Hepatic stellate cell (primary cell): ENCODE measurements at places on chromosomes 2 and 18.

DNA sequence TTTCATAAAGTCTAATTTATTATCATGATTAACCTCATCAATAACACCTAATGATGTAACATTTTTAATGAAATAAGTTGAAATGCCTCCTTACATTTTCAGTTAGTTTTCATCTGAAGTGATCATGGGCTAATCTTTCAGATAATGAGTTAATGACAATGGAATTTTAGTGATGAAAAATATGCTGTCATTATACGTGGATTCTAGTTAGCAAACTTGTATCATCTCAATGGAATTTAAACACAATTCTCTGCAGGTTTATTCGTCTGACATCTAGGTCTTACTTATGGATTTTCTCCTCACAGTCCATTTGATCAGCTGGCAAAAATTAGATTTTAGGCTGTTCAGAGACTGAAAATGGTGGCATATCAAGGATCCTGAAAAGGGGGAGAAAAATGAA, 885.0 kb downstream of the SLC4A3 start:
- DNase-seq: no peak

DNA sequence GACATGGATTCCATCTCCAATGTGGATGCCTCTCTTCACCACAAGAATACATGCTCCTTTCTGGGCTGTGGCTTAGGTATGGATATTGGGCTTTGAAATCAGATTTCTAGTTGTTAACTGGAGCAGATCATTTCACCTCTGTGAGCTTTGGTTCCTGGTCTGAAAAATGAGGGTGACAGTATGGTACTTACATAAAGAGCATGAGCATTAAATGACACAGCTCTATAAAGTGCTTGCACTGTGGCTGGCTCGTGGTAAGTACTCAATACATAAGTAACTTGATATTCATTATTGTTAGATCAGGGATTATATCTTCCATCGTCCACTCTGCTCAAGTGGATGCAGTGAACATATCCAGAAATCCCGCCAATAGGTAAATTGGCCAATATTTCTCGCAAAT, 33.4 kb downstream of the ARHGAP25 start:
- no peak for DNase-seq

GRCh38 chr2:9914384-9915065, 37.0 kb upstream of the GRHL1 start:
- no peak for DNase-seq

GRCh38 chr18:24631243-24632025, 171.0 kb downstream of the HRH4 start:
- no peak for DNase-seq

DNA sequence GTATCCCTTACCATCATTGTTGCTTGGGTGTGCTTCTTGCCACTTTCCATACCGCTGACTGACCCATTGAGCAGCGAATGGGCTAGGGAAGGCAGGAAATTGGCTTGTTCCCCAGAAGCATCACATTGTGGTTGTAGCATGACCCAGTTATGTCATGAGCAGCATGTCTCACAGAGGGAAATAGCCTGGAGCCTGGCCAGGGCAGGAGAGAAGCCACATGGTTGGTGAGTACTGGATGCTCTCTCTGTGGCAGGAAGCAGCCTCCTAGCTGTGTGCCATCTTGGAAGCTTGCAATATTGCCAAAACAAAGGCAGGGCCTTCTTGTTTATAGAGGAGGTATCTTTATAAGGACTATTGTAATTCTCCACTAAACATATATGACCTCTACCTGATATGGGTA, 482.6 kb downstream of the PIK3C3 start:
- DNase-seq: no peak

GRCh38 chr2:200728630-200729029, 83.1 kb upstream of the BZW1 start:
- DNase-seq: no peak

GRCh38 chr18:77037567-77037966, 95.0 kb downstream of the MBP start:
- DNase-seq: no peak

- DNase-seq: no peak
Observed at GRCh38 chr2:118431997-118432396, 343.7 kb downstream of the INSIG2 start.

DNA sequence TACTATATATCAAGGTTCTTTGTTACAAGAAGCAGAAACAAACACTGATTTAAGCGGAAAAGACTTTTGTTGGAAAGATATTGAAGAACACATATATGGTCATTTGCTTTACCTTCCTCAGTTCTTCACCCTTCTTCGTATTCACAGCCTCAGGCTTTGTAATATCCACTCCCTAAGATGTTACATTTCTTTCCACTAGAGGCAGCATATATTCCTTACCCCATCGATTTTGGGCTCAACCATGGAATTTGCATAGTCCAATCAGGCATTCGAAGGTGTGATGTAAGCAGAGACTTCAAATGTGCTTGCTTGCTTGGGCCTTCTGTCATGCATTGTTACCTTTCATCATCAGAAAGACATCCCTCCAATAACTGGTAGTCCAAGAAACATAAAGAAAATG, 287.4 kb downstream of the PID1 start:
- DNase-seq: no peak

DNA sequence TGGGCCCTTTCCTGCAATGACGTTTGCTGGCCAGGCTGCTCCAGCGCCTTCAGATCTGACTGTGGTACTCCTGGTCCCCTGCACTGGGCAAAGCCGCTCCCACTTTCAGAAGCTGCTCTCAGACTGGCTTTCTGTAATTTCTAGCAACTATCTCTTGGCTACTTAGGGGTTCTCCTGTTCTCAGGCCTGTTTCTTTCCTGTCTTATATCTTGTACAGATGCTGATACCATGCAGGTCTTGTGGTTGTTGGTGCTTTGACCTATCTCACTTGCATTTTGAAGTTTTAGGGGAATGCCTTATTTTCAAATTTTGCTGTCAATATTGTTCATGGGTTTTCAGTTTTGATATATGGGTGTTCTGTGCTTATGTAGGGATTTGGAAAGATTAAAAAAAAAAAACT, 145.8 kb downstream of the CLIP4 start:
- DNase-seq: no peak

DNA sequence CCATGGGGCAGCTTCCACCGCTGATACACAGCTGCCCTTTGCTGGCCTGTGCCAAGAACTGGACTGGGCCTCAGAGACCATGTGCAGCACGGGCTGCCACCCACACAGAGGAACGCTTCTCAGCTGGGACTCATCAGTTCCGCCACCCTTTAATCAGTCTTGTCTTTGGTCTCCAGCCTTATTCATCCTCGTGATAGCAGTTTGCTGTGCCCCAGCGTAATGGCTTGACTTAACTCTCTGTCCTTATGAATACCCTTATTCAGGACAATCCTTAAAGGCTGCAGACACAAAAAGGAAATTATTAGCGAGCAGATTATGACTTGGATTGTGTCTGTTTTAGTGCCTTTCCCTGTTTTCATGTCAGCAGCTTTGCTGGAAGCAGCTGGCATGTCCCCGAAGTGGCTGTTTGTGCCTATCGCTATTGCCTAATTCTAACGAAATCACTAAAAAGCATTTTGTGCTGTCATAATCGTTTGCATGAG, 108.9 kb upstream of the DAPL1 start:
- DNase-seq: no peak

- DNase-seq: no peak
Observed at GRCh38 chr18:42976869-42977590, 138.5 kb downstream of the RIT2 start.

DNA sequence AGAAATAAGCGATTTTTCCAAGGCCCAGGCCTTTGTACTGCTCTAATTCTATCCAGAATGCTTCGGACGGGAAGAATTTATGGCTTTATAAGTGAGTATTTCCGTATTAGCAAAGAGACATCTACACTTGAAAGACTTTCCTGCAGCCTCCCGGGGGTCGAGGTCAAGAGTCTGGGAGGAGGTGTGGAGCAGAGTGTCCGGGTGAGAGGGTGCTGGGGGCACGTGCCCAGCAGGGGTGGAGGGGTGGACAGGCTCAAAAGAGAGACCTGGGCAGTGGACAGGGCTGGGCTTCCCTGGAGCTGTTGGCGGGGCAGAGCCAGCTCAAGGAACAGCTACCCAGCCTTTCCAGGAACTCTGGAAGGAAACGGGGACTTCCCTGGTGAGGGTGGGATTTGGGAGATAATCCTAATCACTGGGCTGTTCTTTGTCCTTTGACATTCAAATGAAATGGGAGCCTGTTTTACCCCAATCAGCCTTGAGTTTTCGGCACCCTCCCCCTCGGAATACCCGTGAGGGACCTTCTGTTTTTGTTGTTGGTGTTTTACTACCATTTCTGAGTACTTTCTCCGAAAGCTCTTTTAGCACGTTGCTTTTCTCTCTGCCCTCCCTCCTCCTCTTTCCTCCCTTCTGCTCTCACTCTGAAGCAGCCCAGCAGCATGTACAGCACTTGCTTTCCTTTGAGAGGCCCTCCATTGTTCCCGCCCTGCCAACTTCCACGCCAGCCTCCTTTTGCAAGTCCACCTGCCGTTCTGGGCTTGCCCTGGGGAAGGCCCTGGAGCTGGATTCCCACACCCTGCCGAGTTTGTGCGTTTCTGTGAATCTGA, 164.7 kb downstream of the AGAP1 start:
- DNase-seq: no peak

DNA sequence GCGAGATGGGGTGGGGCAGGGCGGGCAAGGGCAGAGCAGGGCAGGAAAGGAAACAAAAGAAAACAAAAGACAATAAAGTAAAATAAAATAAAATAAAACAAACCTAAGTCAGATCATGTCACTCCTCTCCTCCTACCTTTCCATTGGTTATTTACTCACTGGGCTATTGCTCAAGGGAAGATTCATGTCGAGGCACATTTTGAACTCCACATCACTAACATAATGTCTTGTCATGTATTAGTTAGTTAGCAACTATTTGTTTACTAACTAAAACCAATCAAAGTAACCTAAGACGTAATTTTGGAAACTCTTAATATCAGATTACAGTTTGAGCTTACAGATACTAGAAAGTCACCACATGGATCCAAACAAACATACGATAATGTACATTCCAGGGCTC, 2.2 kb downstream of the C1D start:
- no peak for DNase-seq

DNA sequence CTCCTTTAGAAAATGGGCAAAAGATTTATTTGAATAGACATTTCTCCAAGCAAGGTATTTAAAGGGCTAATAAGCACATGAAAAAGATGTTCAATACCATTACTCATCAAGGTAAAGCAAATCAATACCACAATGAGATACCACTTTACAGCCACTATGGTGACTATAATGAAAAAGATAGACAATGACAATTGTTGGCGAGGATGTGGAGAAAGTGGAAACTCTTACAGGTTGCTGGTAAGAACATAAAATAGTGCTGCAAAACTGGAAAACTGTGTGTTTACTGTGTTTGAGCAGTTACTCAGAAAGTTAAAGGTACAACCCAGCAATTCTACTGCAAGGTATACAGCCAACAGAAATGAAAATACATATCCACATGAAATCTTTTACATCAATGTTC, 31.9 kb upstream of the RNU4ATAC start:
- no peak for DNase-seq

DNA sequence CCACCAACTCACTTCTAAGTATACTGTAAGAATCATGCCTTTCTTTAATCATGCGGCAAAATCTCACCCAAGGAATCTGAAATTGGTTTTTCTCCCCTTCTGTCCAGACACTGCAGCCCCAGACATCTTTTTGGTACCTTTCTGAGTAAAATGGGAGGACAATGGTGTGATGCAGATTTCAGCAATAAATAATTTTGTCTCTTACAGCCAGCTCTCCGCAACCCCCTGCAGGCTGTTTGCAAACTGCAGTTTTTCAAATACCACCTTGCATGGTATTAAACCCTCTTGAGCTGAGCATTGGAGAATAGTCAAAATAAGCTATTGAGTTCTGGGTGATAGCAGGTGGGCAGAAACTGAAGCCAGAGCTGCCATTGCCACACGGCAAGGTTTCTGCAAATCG, 32.2 kb downstream of the GPR39 start:
- DNase-seq: peak; percentile 29

DNA sequence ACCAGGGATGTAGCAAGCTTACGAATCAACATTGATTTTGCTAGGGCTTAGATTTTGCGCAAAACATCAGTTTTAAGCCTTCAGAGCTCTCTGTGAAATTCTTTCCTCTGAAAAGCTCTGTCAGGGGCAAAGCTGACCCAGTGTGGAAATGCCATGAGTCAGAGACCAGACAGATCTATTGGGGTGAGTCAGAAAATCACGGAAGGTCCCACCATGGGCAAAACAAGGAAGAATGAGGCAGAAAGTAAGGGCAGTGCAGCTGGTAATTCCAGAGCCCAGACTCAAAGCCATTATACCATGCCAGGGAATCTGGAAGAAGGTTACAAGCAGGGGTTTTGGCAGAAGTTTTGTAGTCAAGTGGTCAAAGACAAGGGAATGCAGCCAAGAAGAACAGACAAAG, 256.6 kb upstream of the CTAGE1 start:
- peak; percentile 60 for DNase-seq

DNA sequence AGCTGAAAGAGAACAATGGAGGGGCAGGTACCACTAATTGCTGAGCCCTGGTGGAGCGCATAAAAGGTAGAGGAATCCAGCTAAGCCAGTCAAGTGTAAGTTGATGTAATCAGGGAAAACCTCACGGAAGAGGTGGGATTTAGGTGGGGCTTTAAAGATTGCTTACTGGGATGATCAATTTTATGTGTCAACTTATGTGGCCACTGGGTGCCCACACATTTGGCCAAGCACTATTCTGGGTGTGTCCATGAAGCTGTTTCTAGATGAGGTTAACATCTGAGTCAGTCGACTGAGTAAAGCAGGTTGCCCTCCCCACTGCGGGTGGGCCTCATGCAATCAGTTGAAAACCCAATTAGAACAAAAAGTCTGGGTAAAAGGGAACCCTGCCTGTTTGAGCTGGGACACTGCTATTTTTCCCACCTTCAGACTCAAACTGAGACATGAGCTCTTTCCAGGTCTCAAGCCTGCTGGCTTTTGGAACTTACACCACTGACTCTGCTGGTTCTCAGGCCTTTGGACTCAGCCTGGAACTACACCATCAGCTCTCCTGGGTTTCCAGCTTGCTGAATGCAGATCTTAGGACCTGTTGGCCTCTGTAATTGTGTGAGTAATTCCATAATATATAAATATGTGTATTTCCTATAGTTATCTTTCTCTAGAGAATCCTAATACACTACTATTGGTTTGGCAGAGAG, 67.3 kb downstream of the MYO5B start:
- no peak for DNase-seq

DNA sequence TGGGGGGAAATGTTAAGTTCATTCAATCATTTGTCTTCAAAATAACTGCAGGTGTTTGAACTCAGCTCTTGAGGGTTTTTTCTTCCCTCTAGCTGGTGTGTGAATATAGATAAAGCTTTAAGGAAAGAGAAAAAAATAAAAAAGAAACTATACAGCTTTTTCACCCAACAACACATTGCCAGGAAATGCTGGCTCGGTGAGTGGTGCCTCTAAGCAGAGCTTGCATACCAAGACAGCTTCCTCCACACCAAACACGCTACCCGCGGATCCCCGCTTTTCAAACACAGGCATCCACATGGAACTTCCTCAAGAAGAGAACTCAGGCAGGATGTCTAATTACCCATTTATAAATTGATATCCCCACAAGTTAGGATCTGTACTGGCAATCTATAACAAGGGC, 69.8 kb upstream of the TANK start:
- DNase-seq: no peak

DNA sequence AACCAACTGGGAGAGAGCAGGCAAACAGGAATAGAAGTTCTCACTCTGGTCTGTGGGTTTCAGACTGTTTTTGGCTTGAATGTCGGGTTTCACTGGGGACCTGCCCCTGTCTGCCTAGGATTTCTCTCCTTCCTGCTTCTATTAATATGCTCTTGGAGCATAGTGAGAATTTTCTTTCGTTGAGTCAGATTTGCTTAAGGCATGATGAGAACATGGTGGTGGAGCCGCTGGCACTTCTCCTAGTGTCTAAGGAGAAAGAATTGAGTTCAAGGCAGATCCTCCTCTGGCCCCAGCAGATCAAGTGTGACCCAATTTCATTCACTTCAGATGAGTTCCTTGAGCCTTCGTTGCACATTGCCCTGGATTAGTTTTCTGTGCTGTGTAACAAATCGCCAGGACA, 103.9 kb upstream of the HS6ST1 start:
- DNase-seq: peak; percentile 72
